Stimulated activated CD8-positive, alpha-beta memory T cell treated with anti-CD3 and anti-CD28 coated beads, Interleukin-4, amount 100 ng/mL, for 1 hour (primary cell): ENCODE measurements at places on chromosomes 2 and 18.

GRCh38 chr2:110714452-110715224, 17.7 kb upstream of the ACOXL start:
- no peak for DNase-seq

DNA sequence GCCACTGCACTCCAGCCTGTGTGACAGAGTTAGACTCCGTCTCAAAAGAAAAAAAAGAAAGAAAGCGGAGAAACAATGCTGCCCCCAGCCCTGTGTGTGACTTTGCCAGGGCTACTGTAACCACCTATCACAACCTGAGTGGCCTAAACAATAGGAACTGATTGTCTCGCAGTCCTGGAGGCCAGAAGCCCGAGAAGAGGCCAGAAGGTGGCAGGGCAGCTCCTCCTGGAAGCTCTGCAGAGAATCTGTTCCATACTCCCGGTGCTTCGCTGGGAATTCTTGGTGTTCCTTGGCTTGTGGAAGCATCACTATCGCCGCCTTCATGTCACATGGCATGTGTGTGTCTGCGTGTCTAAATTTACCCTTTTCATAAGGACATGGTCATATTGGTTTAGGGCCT, 14.4 kb upstream of the RAB17 start:
- DNase-seq, result no peak

DNA sequence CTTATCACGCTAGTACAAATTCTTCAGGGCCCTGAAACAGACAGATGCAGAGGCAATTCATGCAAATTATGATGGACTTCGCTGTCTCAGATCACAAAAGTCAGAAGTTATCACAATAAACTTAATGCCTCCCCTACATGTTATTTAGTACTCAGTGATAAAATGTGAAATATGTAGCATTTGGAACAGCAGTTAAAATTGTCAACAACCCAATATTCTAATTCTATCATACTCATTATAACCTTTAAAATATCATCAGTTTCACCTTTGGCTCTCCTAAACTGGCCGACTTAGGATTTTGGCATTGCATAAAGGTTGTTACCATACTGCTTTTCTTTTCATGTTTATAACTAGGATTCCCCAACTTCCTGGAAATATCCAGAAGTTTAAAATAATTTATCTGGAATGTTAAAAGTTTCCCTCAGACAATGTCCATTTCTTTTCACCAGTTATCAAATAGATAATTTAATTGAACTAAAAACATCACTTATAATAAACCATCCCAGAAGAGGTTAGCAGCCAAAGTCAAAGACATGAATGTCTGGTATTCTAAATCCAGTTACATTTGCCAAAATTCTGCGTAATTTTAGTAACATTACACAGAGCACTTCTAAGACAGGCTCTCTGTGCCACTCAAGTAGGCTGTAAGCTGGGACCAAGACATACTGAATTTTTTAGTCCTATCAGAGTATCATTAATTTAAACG, 239.8 kb downstream of the RBM43 start:
- DNase-seq, result no peak

- no peak for DNase-seq
Observed at GRCh38 chr18:56973487-56973886, 173.4 kb upstream of the BOD1L2 start.

DNA sequence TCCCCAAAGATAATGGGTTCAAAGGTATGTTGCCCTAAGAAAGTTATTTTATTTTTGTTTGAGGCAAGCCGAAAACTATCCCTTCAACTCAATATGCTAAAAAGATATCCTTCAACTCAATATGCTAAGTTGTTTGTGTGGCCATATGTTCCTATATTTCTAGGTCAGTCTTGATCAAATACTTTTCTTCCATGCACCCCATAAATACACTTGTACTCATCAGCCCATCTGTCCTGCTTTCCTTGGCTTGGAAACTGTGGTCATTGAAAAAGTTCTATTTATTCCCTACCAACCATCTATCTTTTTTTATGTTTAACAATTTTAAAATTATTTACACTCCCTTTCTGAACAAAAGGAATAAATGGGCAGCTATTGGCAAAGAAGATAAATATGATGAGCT, 447.7 kb downstream of the NRXN1 start:
- no peak for DNase-seq

DNA sequence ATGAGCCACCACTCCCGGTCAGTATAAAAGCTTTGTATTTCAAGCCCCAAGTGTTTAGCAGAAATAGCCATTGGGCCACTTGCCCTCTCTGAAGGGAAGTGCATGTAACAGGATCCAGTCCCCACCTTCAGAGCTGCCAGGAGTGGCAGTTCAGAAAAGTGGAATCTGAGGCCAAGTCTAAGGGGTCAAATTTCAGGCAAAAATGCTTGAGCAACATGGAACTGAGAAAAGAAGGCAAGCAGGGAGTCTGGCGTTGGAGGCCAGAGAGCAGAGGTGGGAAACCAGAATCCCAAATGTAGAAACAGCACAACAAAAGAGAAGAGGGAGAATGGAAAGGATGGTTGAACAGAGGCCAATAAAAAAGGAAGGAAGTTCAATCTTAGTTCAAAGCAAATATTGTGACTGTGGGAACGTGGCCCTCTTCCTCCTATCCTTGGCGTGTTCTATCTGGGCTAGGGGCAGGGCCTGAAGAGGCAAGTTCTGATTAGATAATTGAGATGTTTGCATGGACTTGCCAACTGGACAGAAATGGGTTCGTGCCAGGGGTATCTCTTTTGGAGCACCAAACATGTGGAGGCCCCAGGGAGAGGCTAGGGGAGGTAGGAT, 102.2 kb downstream of the AP1S3 start:
- DNase-seq, result no peak

GRCh38 chr2:40439473-40439872, 12.4 kb downstream of the SLC8A1 start:
- no peak for DNase-seq

DNA sequence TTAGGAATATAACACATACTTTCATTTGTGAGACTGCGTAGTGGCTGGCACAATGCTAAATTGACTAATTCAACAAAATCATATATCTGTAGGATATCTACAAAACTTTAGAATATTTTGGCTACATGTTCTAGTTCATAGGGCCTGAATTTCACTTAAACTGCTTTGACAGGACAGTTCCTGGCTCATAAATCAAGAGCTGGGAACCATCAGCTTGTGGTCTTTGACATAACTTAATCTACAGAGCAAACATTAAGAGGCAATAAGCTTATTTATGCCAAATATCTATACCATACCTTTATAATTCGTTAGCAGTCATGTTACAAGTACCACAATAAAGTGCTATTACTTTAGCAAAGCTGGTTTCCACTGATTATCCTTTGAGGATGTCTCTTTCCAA, 83.5 kb downstream of the ROCK2 start:
- no peak for DNase-seq

DNA sequence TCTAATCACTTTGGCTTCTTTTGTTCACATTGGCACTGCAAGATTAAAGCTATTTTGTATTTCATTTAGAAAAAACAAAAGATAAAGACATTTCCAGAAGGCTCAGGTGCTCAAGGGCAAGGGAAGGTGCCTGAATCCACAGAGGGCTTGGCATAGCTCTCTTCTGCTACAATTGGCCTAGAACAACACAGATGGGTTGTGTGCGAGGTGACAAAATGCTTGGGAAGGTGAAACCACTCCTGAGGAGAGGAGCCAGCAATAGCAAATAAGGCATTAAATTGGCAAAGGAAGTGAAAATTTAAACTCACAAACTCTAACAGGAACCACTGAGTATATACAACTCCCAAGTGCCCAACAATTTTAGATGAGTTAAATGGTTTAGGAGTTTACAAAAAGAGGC, 1290.4 kb upstream of the CHAC2 start:
- no peak for DNase-seq

- DNase-seq, result no peak
Observed at GRCh38 chr2:15720561-15721307, 129.1 kb downstream of the DDX1 start.

GRCh38 chr2:73043276-73043675, 28.2 kb downstream of the SFXN5 start:
- no peak for DNase-seq

- DNase-seq, result no peak
Observed at GRCh38 chr2:9657731-9658130, 26.9 kb upstream of the YWHAQ start.

- DNase-seq, result no peak
Observed at GRCh38 chr18:35143622-35144596, 96.9 kb upstream of the ZNF397 start.

DNA sequence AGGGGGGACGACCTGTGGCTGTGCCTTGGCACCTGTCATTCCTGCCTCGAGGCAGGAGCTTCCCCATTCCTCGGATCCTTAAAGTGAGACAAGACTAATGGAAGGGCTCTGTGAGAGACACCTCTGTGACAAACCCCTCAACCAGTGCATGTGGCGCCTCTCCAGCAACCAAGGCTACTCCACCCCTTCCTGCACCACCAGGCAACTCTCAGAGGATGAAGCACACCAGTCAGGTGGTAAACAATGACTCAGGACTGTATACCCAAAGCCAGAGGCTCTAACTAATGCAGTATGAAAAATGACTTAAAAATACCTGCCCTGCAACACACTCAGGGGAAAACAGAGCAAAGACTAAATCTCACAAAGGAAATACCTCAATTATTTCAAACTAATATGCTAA, 136.9 kb downstream of the UXS1 start:
- DNase-seq, result no peak

- no peak for DNase-seq
Observed at GRCh38 chr2:220880623-220881596, 691.2 kb downstream of the EPHA4 start.

GRCh38 chr2:21043744-21044532, at the start of gene APOB:
Gene APOB (minus strand): TSS chr2:21044073. CDS start chr2:21043945, 128 bp downstream.
- DNase-seq, result no peak
